Globus pallidus (tissue), 1 donor: ENCODE measurements at places on chromosomes 7 and 10.
A peak's percentile ranks its signal among the peaks of the same experiment; 100 is the strongest.

- DNase-seq, result no peak
These were observed 44.8 kb downstream of the PALS2 start for GRCh38 chr7:24617957-24618616.

- DNase-seq, result no peak
These were observed 99.1 kb downstream of the PLCE1 start for GRCh38 chr10:94092848-94093247.

- no peak for DNase-seq
These were observed 552 bp downstream of the MKX start for GRCh38 chr10:27744802-27745731.

DNA sequence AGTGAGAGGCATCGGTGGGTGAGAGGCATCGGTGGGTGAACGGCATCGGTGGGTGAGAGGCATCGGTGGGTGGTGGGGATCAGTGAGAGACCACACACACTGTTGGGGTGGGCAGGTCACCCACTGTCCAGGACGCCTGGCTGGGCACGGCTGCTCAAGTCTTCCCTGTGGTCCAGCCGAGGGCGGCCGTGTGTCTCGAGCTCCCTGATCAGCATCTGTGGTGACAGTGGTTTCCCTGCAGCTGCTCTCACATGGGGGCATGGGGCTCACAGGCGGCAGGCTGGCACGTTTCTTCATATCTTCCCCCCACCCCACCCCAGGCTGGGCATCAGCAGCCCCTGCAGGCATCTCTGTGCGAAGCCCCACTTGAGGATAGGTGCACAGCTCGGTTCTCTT is 78.2 kb downstream of the NKX6-2 start:
- DNase-seq, result no peak

- DNase-seq, result no peak
These were observed 24.6 kb downstream of the HIPK2 start for GRCh38 chr7:139753081-139753692.

DNA sequence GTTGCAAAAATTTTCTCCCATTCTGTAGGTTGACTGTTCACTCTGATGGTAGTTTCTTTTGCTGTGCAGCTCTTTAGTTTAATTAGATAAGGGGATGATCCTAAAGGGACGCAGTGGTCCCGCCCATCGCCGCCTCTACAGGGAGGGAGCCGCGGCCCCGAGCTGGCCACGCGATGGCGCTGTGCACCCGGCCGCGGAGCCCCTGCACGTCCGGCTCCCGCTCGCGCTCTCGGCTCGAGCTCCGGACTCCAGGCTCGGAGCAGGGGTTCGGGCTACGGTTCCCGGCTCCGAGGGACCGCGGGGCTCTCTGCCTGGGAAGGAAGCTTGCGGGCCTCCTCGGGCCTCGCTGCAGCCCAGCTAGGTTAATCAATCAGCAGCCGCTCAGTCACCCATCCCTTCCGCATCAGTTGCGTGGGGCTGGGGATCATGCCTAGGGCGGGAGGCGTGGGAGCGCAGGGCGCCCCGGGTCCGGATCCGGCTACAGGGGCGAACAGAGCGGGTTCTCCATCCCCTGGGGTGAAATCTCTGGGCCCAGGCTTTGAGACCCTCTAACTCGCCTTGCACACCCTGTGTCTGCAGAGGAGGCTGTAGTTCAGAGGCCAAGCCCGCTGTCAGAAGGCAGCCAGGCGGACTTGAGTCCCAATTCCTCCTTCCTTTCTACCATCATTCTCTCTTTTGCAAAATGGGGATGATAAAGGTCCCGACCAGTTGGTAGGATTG is 97.9 kb downstream of the WDR11 start:
- peak; percentile 74 for DNase-seq

- no peak for DNase-seq
These were observed 33.9 kb upstream of the CTTNBP2 start for GRCh38 chr7:117907049-117907640.

DNA sequence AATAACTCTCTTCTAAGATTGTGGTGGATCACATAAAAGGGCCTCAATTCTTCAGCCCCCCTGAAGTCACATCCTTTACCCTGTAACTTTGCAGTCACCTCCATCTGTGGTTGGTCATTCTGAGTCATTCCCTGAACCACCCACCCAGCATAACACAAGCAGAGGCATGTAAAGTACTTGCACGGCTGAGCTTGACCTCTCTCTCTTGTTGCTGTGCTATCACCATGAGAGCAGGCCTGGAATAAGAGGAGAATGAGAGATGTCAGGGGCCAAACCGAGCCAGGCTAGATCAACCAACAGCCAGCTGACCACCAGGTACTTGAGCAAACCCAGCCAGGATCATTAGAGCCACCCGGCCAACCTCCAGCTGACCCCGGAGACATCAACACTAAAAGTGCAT is 13.5 kb upstream of the STK17A start:
- no peak for DNase-seq

- DNase-seq, result no peak
These were observed 884.4 kb upstream of the CELF2 start for GRCh38 chr10:10133281-10133680.
